ENCODE measurements at places on chromosomes 2 and 18.

- no peak for DNase-seq
These were observed 91.0 kb upstream of the MCFD2 start for GRCh38 chr2:47006374-47007222.

DNA sequence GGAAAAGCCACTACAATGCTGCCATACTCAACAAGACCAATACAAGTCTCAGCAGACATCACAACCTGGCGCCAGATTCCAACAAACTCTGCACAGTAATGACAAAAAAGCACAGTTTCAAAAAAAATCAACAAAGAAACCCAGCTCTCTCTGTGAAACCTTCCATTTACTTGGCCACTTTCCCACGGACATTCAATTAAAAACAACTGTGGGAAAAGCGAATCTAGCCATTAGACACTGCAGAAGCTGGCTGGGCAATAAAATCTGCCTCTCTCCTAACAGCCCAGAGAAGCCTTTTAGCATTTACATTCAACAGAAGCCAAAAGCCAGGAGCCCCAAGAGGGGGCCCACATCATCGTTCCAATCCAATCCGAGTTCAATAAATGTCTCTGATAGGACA lies 128.9 kb downstream of the HDAC4 start:
- no peak for DNase-seq

DNA sequence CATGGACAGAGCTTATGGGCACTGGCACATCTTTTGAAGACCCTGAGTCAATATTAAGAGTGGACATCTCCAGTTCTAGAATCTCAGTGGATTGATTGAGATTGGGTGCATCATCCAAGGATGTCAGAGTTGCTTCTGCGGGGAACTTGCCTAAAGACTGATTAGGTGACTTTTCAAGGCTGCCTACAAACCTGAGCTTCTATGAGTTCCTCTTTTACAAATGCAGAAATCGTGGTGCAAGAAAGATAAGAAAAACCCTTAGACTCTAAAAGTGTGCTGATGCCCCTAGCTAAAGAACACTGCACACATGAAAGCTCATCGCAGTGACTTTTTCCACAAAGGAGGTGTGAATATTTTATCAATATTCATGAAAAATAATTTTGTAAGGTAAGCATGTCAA lies 86.8 kb upstream of the NEDD4L start:
- DNase-seq, result no peak

- no peak for DNase-seq
These were observed 58.3 kb downstream of the FBXO36 start for GRCh38 chr2:229980431-229981184.

GRCh38 chr18:57523171-57523956 lies 63.1 kb downstream of the FECH start:
- DNase-seq, result no peak

- DNase-seq, result no peak
These were observed 141.8 kb downstream of the HRH4 start for GRCh38 chr18:24602201-24602600.

DNA sequence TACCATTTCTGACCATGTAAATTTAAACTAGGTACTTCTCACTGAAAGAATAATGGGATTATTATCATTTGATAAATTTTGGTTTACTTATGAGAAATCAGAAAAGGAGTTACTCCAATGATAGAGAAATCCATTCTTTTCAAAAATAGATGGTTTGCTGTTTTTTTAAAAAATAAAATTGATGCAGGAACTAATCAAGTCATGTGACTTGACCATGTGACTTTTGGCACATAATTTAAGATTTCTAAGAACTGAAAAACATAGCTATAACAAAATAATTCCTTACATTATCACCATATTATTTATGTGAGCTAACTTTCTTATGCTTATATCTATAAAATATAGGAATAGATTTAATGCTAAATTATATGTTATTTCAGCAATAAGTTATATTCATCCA lies 247.1 kb upstream of the FIGN start:
- no peak for DNase-seq

GRCh38 chr2:112032689-112033465 lies 22.2 kb upstream of the TMEM87B start:
- no peak for DNase-seq

- no peak for DNase-seq
These were observed 695.6 kb downstream of the TSN start for GRCh38 chr2:122451040-122451439.

DNA sequence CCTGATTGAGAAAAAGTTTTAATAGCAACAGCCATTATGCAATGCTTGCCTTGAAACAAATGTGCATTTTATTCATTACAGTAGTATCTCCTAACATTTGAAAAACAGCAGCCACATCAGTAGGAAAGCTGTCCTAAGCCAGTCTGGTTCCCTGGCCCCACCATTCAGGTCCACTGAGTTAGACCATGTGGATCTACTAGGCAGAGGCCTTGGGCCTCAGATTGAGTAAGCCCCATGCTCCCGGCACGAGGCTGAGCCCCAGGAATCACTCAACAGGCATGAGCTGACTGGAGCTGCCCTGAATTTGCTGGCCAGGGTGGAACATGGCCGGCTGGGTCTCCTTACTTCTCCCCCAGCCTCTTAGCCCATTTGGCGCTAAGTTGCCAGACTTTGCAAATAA lies 103.4 kb downstream of the ZFP36L2 start:
- no peak for DNase-seq

DNA sequence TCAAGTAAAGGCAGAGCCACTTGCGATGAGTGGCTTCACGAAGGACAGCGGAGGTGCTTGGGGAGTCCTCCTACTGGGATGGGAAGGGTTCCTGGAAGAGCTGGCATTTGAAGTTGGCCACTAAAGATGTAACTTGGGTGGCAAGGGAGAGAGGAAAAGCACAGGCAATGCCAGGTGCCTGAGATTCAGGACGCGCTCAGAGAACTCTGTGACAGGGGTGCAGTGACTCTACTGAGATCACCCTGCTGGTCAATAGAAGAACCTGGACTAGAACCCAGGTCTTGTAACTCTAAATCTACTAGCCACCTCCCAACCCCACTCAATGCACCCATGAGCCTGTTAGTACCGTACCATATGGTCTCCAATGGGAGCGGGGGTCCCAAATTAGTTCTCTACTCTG lies 5.4 kb upstream of the GRHL1 start:
- no peak for DNase-seq

DNA sequence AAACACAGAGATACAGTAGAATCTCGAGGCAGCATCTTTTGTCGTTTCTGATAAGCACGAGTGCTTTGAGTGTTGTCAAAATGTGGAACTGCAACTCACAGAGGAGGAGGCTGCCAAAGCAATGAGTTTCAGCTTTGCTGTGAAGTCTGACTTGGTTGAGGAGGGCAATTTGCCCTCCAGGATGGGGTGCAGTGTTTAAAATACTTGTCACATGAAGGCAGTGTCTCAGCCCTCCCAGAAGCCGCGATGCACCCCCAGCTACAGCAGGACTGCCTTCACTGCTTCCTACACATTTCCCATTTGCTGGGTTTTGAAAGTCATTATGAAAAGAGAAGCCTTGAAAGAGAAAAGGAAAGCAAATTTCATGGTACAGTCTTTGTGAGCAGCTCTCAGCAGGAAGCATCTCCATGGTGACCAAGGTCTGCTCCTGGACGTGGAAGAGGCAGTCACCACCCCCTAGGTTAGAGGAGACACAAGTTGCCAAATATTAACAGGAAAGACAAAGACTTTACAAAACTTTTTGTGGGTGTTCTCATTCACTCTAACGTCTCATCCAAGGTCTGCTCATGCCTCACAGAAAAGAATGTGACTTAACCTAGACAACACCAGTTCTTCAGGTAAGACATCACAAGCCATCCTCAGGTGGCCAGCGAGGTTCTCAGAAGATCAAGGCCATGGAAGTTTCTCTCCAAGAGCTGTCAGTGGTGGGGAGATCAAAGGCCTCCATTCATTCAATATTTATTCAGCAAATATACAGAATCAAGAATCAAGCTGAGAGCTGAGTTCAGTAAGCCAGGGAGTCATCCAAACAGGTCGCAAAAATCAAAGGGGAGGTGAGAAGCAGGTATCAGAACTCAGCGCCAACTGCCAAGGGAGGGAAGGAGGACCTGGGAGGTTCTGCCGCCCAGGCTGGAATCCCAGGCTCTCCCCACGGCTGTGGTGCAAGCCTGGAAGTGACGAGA lies 476.0 kb downstream of the EIPR1 start:
- no peak for DNase-seq

- DNase-seq, result no peak
These were observed 108.6 kb downstream of the NXPH2 start for GRCh38 chr2:138671566-138671965.

DNA sequence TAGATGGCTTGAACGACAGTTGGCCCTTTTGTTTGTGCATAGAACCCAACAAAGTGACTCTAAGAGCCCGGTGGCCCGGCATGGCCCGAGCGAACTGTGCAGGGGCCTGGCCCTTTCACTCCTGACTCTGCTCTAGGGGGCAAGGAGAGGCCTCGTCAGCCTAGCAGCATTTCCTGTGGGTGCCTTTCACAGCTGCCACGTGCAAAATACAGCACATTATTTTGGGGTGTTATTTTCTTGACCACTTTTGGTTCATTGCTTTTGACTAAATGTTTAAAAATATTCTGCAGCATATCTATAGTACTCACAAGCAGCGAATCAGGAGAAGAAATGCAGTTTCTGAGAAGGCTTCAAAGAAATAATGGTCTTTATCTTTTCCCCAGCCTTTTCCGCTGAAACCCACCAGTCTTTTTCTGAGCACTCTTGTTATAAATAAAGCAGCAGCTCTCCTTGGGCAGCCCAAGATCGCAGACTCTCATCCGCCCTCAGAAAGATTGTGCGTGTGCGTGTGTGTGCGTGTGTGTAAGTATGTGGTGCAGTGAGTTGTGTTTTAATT lies 31.3 kb downstream of the DGKD start:
- no peak for DNase-seq

DNA sequence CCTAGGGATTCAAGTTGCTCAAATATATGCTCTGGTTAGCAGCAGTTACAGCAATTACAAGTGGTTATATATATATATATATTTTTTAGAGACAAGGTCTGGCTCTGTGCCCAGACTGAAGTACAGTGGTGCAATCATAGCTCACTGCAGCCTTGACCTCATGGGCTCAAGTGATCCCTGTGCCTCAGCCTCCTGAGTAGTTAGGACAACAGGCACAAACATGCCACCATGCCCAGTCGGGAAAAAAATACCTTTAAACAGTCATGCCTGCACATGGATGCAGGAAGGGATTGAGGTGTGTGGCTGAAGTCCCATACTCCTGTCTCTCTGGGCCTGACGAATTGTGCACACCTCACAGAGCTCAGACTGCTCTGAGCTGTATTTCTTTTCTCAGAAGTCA lies 19.6 kb upstream of the DNAH7 start:
- no peak for DNase-seq

DNA sequence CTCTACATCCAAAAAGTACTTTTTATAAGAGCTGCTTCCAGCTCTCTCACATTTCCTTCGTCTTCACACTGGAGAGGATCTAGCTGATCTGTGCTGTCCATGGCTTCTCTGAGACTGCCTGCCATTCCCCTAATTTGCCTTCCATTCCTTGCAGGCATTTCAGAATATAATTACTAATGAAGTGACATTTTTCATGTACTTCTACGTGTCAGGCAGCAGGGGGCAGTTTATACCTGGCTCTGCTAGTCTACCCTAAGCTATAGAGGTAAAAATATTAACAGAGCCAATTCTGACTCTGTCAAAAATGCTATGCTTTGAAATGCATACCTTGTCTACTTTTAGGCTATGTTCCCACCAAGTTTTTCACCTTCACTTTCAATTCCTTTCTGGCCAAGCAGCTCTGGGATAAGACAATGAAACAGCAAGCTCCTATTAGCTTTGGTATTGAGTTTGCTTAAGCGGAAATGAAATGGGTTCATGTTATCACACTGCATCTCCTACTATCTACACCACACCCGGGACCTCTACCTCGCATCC lies 81.9 kb downstream of the MEP1B start:
- no peak for DNase-seq

- DNase-seq, result no peak
These were observed 77.5 kb upstream of the ITPRID2 start for GRCh38 chr2:181814057-181814491.

GRCh38 chr2:140504601-140505000 lies 1626.2 kb downstream of the LRP1B start:
- no peak for DNase-seq

DNA sequence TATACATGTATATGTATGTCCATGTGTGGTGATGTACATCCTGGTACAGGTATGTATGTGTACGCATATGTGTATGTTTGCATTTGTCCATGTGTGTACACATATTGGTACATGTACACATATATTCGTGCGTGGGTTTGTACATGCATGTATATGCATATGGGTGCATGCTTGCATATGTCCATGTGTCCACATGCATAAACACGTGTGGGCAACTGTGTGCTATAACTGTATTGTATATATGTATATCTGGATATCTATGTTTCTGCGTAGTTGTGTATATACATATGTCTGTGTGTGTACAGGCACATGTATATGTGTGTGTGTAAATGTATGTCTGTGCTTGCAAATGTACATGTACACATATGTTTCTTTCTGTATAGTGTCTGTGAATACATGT lies 858.5 kb downstream of the CNTNAP5 start:
- no peak for DNase-seq

- DNase-seq, result no peak
These were observed 114.1 kb downstream of the GFPT1 start for GRCh38 chr2:69272803-69273471.

DNA sequence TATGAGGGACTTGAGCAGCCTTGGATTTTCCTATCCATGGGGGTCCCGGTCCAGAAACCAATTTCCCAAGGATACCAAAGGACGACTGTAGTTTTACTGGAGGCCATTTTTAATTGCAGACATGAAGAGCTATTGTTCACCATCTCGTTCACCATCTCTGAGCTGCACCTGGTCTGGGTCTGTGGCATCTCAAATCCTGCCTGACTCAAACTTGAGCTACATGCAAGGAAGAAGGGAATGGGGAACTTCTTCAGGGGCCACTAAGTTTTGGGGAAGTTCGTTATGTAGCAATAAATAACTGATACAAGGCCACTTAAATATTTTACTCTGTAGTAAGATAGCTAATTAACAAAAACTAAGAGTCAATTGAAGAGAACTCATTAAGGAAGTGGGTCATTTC lies 2.1 kb upstream of the SMCHD1 start:
- DNase-seq, result no peak

DNA sequence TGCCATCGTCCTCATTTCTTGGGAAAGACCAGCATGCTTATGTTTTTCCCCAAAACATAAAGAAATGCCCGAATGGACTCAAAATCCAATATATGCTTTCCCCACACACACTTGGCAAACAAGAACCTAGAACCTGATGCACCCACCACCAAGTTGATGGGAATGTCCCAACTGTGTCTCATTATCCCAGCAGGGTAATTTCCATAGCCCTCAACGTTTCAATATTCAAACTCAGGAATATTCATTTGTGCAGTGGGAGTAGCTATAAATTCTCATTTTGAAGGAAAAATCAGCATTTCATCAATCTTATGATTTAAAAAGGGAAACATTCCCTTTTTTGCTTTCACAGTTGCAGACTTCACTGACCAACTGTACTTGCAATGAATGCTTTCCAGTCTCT lies 50.7 kb downstream of the SNORC start:
- no peak for DNase-seq

GRCh38 chr2:203830304-203831055 lies 37.1 kb upstream of the CTLA4 start:
- no peak for DNase-seq

- no peak for DNase-seq
These were observed 56.9 kb downstream of the COL4A4 start for GRCh38 chr2:227106845-227107759.

- DNase-seq, result no peak
These were observed 27.1 kb downstream of the RRM2 start for GRCh38 chr2:10149635-10150034.
